CD4-positive, alpha-beta T cell treated with Interleukin-17A for 4 hours (primary cell): ENCODE measurements at places on chromosomes 12 and 14.

- no peak for DNase-seq
Observed at GRCh38 chr14:23695664-23695999, 59.5 kb downstream of the DHRS2 start.

DNA sequence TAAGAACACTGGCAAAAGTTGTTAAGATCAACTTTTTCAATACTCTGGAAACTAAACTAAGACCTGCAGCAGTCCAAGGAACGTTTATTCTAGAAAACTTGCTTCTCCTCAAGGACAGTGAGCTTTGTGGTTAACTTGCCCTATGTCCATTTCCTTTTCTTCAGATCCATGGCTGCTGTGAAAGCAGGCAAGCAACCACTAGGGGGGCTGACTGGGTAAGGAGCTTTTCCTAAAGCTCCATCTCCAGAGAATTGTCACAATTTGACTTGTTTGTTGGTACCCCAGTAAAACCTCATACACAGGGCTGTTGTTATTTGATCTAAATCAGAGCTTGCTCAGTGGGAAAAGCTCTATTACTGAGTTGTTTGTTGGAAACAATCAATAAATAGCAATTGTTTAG is 10.1 kb upstream of the RPL10L start:
- no peak for DNase-seq

- DNase-seq: no peak
Observed at GRCh38 chr12:79635676-79636075, 55.1 kb downstream of the PAWR start.

GRCh38 chr14:71905860-71906259 is 26.4 kb upstream of the RGS6 start:
- no peak for DNase-seq

DNA sequence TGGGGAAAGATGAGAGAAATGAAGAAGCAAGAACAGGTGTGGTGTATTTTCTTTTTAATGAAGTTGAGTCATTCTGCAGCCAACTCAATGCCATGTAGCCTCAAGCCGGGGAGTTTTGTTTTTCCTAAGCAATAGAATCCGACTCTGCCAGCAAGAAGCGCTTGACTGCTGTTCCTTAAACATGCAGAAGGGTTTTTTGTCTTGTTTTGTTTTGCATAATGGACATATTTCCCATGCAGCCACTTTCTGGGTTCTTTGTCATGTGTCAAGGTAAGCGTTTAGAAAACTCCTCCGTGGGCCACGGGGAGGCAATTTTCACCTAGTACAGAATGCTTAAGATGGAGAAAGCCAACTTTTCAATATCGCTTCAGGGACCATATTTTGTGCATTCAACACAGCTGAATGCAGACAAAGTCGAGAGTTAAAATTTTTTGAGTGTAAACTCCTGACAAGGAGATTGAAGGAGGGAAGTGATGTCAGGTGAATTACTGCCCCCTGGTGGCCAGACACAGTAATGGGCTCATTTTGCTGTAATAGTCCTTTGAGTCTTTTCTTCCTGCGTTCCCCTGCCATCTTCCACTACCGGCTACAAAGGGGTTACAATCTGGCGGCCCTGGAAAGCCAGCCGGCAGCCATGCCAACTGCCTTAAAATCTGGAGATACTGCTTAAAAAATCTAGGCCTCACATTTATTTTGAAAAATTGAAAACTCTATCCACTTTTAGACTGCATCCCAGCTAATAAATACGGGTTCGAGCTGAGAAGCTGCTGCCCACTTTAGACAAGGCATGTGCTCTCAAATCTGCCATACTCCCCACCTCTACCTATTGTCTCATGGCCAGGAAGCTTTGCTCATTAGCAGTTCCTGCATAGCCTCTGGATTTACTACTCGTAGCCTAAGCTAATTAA is 3.2 kb upstream of the FICD start:
- DNase-seq: peak; percentile 87

DNA sequence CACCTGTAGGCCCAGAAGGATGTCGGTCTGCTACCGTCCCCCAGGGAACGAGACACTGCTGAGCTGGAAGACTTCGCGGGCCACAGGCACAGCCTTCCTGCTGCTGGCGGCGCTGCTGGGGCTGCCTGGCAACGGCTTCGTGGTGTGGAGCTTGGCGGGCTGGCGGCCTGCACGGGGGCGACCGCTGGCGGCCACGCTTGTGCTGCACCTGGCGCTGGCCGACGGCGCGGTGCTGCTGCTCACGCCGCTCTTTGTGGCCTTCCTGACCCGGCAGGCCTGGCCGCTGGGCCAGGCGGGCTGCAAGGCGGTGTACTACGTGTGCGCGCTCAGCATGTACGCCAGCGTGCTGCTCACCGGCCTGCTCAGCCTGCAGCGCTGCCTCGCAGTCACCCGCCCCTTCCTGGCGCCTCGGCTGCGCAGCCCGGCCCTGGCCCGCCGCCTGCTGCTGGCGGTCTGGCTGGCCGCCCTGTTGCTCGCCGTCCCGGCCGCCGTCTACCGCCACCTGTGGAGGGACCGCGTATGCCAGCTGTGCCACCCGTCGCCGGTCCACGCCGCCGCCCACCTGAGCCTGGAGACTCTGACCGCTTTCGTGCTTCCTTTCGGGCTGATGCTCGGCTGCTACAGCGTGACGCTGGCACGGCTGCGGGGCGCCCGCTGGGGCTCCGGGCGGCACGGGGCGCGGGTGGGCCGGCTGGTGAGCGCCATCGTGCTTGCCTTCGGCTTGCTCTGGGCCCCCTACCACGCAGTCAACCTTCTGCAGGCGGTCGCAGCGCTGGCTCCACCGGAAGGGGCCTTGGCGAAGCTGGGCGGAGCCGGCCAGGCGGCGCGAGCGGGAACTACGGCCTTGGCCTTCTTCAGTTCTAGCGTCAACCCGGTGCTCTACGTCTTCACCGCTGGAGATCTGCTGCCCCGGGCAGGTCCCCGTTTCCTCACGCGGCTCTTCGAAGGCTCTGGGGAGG is at the start of gene LTB4R:
Gene LTB4R (plus strand): TSS at position 857 of the 959 bp plus-strand sequence. CDS start 4,150 bp downstream, outside the sequence.
- peak; percentile 75 for DNase-seq

DNA sequence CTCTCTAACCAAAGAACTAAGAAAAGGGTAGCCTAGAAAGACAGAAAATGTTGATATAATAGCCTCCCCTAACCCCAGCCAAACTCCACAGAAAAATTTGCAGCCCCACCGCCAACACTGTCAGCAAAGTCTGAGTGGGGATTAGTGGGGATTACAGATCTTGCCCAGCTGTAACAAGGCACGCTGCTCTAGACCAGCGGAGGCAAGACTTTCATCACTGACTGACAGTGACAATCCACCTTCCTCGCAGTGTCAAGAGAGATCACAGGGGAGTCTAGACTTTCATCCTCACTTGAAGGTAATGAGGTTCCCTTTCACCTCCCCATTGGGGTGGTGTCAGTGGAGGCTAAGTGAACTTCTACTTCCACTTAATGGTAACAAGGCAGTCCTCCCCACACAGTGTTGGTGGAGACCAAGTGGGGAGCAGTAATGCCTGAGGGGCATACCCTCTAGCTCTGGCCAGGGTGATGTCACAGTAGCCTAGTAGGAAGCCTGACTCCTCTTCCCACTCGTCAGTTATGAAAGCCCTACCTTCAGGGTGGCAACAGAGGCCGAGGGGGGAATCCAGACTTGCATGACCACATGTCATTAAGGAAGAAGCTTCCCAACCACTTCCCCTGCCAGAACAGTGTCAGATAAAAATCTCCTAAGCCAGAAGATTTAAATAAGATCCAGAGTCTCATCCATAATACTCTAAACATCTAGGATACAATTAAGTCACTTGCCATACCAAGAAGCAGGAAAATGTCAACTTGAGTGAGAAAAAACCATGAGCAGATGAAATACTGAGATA is 91.7 kb upstream of the RASSF8 start:
- DNase-seq: no peak

- no peak for DNase-seq
Observed at GRCh38 chr14:93744876-93745275, 43.4 kb downstream of the PRIMA1 start.

GRCh38 chr12:16437926-16438325 is 90.5 kb downstream of the MGST1 start:
- no peak for DNase-seq

GRCh38 chr14:90235179-90235976 is 21.0 kb upstream of the PSMC1 start:
- peak; percentile 64 for DNase-seq

DNA sequence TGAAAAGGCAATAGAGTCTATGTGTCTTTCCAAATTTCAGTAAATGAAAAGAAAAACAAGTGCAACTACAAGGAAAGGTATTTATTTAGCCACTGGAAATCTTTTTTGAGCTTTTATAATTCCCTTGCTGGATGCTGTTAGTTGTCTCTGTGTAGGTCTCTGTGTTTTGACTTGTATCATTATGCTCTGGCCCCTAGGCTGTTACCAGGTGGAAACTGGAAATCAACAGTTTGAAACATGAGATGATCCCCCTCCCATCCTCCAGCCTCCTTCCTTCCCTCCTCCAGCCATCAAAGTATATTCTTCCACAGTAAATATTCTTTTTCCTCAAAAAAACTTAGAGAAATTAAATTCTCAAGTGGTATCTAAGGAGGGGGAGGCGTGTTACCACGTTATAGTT is 934 bp upstream of the DCN start:
- no peak for DNase-seq

GRCh38 chr12:2112401-2112800 is 59.6 kb downstream of the CACNA1C start:
- DNase-seq: no peak

- DNase-seq: no peak
Observed at GRCh38 chr14:72308967-72309485, 376.8 kb downstream of the RGS6 start.

DNA sequence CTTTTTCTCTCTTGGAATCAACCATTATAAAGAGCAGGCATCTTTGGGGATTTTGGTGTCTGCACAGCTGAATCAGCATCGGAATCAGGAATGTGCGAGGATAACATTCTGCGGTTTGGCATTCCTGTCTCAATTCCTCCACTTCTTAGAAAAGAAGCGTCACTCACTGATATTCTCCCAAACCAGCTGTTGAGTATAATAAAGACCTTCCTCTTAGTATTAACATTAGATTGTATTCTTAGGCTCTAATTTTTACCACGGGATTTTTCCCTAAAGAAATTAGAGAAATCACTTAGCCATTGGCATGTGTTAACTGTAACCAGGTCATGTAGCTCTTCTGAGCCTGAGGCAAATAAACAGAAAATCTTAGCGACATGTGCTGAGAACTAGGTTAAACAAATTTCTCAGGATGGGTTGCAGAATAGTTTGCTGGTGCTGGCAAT is 128.7 kb downstream of the TMX1 start:
- no peak for DNase-seq

DNA sequence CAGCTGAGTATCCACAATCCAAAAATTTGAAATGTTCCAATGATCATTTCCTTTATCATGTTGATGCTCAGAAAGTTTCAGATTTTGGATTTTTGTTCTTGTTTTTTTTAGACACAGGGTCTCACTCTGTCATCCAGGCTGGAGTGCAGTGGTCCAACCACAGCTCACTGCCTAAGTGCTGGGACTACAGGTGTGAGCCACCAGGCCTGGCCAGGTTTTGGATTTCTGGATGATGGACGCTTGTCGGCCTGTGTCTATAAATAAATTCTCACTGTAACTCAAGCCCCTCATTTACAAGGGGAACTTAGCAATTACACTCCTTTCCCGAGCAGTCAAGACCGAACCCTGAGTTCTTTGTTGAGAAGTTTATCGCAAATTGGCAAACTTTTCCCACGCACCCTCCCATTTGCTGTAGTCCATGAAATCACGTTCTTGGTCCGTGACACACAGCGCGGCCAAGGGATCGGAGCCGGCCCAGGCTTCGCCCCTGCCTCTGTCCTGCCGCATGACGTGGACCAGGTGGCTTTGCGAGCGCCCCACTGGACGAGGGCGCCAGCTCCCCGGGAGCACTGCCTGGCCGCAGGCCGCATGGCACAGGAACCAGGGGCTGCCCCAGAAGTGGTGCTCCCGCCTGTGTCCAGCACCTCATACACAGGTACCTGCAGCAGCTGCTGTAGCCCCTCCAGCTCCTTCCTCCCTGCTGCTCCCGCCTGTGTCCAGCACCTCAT is 14.0 kb upstream of the ANKLE2 start:
- no peak for DNase-seq

- DNase-seq: no peak
Observed at GRCh38 chr12:58395470-58395869, 454.1 kb downstream of the ATP23 start.

- DNase-seq: no peak
Observed at GRCh38 chr12:117329756-117330155, 31.7 kb downstream of the NOS1 start.

GRCh38 chr12:29795715-29796114 is 12.0 kb upstream of the TMTC1 start:
- DNase-seq: no peak

GRCh38 chr12:42728770-42729534 is 139.4 kb upstream of the PRICKLE1 start:
- DNase-seq: no peak

- no peak for DNase-seq
Observed at GRCh38 chr12:86196465-86196864, 59.7 kb downstream of the MGAT4C start.

- no peak for DNase-seq
Observed at GRCh38 chr12:121279507-121279915, 17.0 kb downstream of the CAMKK2 start.

DNA sequence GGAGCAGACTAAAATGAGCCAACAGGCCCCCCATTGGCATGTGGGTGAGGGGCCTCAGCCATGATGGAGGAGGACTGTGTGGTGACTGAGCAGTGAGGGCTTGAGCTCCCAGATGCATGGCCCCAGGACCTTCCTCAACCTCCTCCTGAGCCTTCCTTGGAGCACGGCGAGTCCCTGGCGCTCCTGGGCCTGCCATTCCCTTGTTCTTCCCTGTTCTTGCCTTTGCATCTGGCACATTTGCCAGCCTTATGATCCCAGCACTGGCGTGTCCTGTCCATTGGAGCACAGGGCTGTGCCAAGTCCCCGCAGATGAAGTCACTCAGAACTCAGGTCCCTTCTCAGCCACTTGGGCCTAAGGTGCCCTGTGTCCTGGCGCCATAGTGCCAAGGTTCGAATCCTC is 40.3 kb upstream of the MEG3 start:
- no peak for DNase-seq

DNA sequence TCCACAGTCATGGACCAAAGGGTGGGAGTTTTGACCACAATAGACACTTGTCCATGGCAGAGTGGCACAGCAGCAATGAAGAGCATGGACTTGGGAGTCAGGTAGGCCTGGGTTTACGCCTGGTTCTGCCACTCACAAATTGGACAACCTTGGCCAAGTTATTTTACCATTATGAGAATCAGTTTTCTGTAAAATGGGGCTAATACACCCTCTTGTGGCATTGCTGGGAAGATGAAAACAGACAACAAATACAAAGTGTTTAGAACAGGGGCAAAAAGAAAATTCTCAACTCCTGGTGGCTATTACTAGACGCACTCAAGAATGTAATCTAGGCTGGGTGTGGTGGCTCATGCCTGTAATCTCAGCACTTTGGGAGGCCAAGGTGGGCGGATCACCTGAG is 2.6 kb downstream of the C12orf43 start:
- no peak for DNase-seq

DNA sequence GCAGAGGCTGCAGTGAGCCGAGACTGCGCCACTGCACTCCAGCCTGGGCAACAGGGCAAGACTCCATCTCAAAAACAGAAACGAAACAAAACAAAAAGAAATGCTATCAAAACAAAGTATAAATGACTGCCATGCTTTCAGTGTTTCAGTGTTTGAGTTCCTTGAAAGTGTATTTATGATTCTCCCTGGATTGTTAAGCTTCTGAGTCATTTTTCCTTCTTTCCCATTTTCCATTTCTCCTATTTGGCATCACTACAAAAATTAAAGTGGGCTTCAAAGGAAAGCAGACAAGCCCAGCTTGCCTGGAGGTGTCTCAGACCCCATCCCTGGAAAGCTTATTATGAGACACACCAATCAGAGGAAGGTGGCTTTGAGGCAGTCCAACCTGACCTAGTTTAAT is 35.1 kb downstream of the NIN start:
- DNase-seq: no peak

- no peak for DNase-seq
Observed at GRCh38 chr14:36020120-36021029, 156.1 kb downstream of the PTCSC3 start.
